ENCODE measurements at places on chromosomes 2 and 18.

GRCh38 chr2:121131375-121131774 lies 153.6 kb downstream of the TFCP2L1 start:
- DNase-seq: no peak

DNA sequence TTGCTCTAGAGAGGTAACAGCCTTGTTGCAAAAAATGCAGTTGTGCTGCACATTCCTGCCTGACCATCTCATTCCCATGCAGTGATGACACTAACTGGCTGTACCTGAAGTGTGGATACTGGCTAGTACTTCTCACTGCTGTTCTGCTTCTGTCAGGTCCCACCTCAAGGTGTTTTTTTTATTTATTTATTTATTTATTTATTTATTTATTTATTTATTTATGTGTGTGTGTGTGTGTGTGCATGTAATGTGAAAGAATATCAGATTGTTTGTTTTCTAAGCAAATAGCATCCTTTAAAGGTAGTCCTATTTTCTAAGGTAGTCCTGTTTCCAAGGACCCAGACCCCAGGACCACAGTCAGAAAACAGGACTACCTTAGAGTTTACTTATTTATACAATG lies 87.2 kb upstream of the SYT4 start:
- DNase-seq: no peak

- DNase-seq: no peak
These were observed 113.9 kb downstream of the SS18 start for GRCh38 chr18:25976554-25976953.

DNA sequence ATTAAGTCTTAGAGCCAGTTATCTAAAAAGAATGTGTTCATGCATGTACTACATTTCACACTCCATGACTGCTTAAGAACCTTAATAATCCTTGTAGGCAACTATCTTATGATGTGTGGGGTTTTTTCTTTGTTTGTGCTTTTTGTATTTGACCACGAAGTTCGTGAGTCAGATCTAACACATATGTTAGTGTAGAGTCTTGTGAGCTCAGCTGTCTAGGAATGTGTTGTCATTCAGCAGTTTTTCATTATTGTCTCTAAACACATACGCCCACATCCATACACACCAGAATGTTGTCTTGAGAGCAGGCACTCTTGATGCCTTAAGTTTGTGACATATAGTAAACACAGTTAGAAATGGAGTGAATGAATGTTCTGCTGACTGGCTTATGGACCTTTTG lies 38.4 kb downstream of the CAB39 start:
- DNase-seq: peak; percentile 56

GRCh38 chr2:145066151-145066661 lies 546.3 kb upstream of the ZEB2 start:
- DNase-seq: no peak

- no peak for DNase-seq
These were observed 131.4 kb downstream of the BABAM2 start for GRCh38 chr2:28021898-28022297.

Measured in BJ (cell line).